ENCODE measurements at places on chromosomes 2 and 18. TPM values are rescaled to one million over a fixed set of nuclear protein-coding genes. Genes with fewer than 3 reads are reported as not detected.

- DNase-seq, result no peak
Observed at GRCh38 chr2:118604371-118604770, 243.1 kb downstream of the EN1 start.

GRCh38 chr2:240989451-240990265, 8.8 kb upstream of the SNED1 start:
- DNase-seq, result peak; percentile 63

- DNase-seq, result no peak
Observed at GRCh38 chr18:55647331-55647730, 59.3 kb upstream of the TCF4 start.

DNA sequence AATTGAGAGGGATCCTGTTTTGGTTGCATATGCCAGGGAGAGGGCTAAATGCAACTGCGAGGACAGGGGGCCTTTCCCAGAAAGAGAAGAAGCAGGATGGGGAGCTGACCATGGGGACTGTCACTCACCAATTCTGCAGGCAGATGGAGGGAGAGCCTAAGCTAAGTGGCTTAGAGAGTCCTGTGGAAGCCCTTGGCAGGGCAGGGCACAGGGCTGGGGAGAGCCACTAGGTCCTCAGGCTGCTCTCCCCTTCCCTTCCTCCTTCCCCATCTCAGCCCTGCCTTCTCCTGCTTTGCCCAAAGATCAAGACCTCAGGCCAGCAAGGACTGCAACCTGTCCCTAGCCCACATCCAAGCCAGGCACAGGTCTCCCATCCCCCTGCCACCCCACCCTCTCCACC, 24.4 kb upstream of the CATIP start:
- DNase-seq, result no peak

GRCh38 chr18:48462510-48462909, 53.3 kb upstream of the ZBTB7C start:
- DNase-seq, result no peak

GRCh38 chr2:172460780-172461201, 33.4 kb downstream of the ITGA6 start:
- DNase-seq, result no peak

DNA sequence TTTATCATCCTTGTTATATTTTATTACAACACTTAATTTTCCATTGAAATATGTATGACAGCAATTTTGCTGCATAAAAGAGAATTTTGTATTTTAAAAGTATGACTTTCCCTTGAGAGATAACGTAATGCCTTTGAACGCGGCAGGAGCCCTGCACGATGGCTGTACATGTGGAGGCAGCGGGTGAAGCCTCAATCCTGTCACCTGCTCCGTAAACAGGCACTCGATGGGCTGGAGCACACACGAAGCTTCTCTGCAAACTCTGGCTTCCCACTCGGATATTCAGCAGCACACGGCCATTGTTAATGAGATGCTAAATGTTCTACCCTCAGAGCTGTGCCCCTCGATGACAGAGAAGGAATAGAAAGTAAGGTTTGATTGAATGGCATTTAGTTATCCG, 184.4 kb downstream of the RTP5 start:
- no peak for DNase-seq

- DNase-seq, result no peak
Observed at GRCh38 chr2:183035954-183036669, 2.1 kb downstream of the NCKAP1 start.

- DNase-seq, result no peak
Observed at GRCh38 chr18:551404-552061, 28.6 kb upstream of the CETN1 start.

DNA sequence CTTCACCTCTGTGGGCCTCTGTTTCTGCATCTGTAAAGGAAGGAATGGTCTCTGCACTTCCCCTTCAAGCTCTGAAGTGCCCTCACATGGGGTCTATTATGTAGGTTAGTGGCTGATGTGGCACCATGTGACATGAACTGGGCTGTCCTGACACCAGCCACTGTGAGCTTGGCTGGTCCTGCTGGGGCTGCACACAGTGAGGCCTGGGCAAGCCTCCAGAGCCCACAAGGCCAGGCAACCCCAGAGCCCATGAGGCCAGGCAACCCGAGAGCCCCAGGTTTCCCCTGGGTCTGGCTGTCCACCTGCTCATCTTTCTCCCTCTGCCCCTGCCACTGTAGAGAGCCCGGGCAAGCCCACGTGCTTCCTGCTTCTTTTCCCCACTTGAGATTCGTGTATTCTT, 150.1 kb upstream of the SMAD2 start:
- no peak for DNase-seq

GRCh38 chr18:36089001-36089400, 21.6 kb upstream of the RPRD1A start:
- no peak for DNase-seq

Gene RHBDD1
- total RNA-seq, result 42.2 TPM

Gene HOXD9
- total RNA-seq, result 0.86 TPM

Gene ABHD1
- 0.21 TPM for total RNA-seq

Gene ALPI
- total RNA-seq, result not detected

Gene DNER
- 1.2 TPM for total RNA-seq

Gene SEPTIN10
- 86.9 TPM for total RNA-seq

Gene GPR45
- total RNA-seq, result not detected

Gene RGPD3
- total RNA-seq, result 0.21 TPM

All from lower lobe of right lung (tissue), 2 donors.